ENCODE measurements at places on chromosomes 12 and 14.
A peak's percentile ranks its signal among the peaks of the same experiment; 100 is the strongest.

GRCh38 chr12:126198966-126199692, 1133.9 kb downstream of the AACS start:
- H3K36me3 ChIP-seq, result no peaks in the 10 kb centered on the region
- no peak for DNase-seq
- H3K4me3 ChIP-seq, result no peak overlapping the region
- H3K27ac ChIP-seq, result no peak overlapping the region
- no peaks in the 10 kb centered on the region for H3K4me1 ChIP-seq

GRCh38 chr12:101230547-101230946, 20.5 kb upstream of the SLC5A8 start:
- H3K27ac ChIP-seq, result no peak overlapping the region
- H3K27me3 ChIP-seq, result no peaks in the 10 kb centered on the region
- no peak overlapping the region for H3K4me3 ChIP-seq
- H3K4me1 ChIP-seq, result no peaks in the 10 kb centered on the region
- no peaks in the 10 kb centered on the region for H3K36me3 ChIP-seq
- DNase-seq, result no peak

- no peak overlapping the region for H3K4me3 ChIP-seq
- H3K27me3 ChIP-seq, result no peaks in the 10 kb centered on the region
- no peaks in the 10 kb centered on the region for H3K36me3 ChIP-seq
- H3K27ac ChIP-seq, result no peak overlapping the region
- DNase-seq, result no peak
Measured at GRCh38 chr14:101738703-101739320, 22.7 kb upstream of the PPP2R5C start.

DNA sequence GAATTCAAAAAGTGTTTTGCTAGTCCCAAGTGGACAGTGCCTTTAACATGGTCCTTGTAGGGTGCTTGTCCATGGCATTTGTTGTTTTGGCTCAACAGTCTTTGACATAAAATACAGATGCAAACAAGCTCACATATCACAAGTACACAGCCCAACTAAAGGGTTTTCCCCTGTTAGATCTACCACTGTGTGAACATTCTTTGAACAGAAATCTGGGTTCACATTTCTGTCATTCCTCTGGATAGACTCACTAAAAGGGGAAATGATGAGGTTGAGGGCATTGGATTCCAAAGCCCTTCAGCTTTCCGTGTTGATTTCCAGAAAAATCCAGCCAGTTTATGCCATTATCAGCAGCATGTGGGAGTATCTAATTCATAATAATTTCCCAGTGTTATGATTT, 54.1 kb downstream of the EP400 start:
- H3K27ac ChIP-seq, result no peak overlapping the region
- H3K4me3 ChIP-seq, result no peak overlapping the region
- H3K27me3 ChIP-seq, result no peaks in the 10 kb centered on the region
- no peak for DNase-seq
- H3K36me3 ChIP-seq, result peaks cover 23% of the 10 kb centered on the region

GRCh38 chr12:115752913-115753726, 524.4 kb downstream of the MED13L start:
- H3K36me3 ChIP-seq, result no peaks in the 10 kb centered on the region
- H3K4me1 ChIP-seq, result no peaks in the 10 kb centered on the region
- no peak for DNase-seq
- no peaks in the 10 kb centered on the region for H3K27me3 ChIP-seq

DNA sequence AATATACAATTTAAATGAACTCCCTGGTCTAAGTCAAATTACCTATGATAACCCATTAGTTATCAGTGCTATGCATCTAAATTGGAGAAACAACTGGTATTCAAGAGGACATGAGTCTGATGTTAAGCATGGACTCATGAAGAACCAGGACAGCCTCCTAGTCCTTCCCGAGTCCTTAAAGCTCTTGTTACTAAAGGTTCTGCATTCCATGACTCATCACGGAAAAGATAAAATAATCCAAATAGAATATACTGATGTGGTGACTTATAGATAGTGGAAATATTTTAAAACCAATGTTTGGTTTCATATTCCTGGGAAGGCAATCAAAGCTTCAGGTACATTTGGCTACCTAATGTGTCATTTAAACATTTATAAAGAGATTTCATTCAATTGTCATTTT, 117.2 kb upstream of the PMCH start:
- no peak overlapping the region for H3K4me3 ChIP-seq
- no peaks in the 10 kb centered on the region for H3K27me3 ChIP-seq
- no peaks in the 10 kb centered on the region for H3K4me1 ChIP-seq
- H3K36me3 ChIP-seq, result no peaks in the 10 kb centered on the region
- no peak for DNase-seq

GRCh38 chr14:20477211-20477876, 8.1 kb downstream of the PNP start:
- no peak for DNase-seq
- no peak overlapping the region for H3K4me3 ChIP-seq
- no peaks in the 10 kb centered on the region for H3K27me3 ChIP-seq
- H3K27ac ChIP-seq, result peak overlapping the region; percentile 45
- H3K36me3 ChIP-seq, result no peaks in the 10 kb centered on the region
- H3K4me1 ChIP-seq, result no peaks in the 10 kb centered on the region

DNA sequence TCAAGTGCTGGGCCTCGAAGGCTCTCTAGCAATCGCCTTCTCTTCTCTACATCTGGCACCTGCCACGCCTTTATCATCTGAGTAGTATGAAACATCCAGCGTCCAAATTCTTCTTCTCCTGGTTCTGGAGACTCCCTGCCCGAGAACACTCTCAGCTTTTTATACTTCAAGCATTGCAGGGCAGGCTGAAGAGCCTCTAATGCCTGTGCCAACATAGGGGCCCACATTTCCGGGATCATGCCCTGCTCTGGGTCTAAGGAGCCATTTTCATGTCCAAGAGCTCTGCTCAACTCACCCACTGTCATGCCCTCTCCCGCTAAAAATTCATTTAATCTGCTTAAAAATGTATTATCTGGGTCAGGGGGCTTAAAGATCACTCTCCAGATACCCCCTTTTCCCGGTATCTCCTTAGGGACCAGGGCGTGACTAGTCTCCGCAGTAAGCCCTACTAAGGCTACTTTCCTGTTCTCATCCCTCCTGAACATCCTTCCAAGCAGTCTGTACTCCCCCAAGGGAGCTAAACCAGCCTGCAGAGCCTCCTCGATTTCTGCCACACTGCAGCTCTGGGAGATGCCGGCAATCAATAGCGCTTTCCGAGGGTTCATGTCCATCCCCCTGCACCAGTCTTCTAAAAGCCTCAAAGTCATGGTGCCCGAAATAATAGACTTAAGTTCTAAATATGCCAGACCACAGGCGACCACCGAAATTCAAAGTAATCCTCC, 940 bp downstream of the MOAP1 start:
- H3K4me3 ChIP-seq, result peak overlapping the region; percentile 80
- H3K4me1 ChIP-seq, result peaks cover 17% of the 10 kb centered on the region
- peak overlapping the region; percentile 98 for H3K27ac ChIP-seq
- H3K27me3 ChIP-seq, result no peaks in the 10 kb centered on the region

GRCh38 chr14:22887990-22888378, 5.0 kb downstream of the REM2 start:
- H3K4me1 ChIP-seq, result peaks cover 13% of the 10 kb centered on the region
- H3K27me3 ChIP-seq, result no peaks in the 10 kb centered on the region
- peak; percentile 54 for DNase-seq
- H3K4me3 ChIP-seq, result peak overlapping the region; percentile 91
- H3K27ac ChIP-seq, result no peak overlapping the region

- H3K36me3 ChIP-seq, result peaks cover 20% of the 10 kb centered on the region
- H3K4me3 ChIP-seq, result no peak overlapping the region
- no peak for DNase-seq
Measured at GRCh38 chr12:49796155-49796554, 32.1 kb downstream of the NCKAP5L start.

GRCh38 chr14:95007921-95008320, 149.4 kb downstream of the DICER1 start:
- no peak for DNase-seq
- peaks cover 2% of the 10 kb centered on the region for H3K4me1 ChIP-seq

GRCh38 chr12:51421266-51421884, 3.3 kb upstream of the SLC4A8 start:
- H3K36me3 ChIP-seq, result no peaks in the 10 kb centered on the region
- no peaks in the 10 kb centered on the region for H3K4me1 ChIP-seq
- H3K4me3 ChIP-seq, result no peak overlapping the region
- DNase-seq, result peak; percentile 85
- no peak overlapping the region for H3K27ac ChIP-seq

DNA sequence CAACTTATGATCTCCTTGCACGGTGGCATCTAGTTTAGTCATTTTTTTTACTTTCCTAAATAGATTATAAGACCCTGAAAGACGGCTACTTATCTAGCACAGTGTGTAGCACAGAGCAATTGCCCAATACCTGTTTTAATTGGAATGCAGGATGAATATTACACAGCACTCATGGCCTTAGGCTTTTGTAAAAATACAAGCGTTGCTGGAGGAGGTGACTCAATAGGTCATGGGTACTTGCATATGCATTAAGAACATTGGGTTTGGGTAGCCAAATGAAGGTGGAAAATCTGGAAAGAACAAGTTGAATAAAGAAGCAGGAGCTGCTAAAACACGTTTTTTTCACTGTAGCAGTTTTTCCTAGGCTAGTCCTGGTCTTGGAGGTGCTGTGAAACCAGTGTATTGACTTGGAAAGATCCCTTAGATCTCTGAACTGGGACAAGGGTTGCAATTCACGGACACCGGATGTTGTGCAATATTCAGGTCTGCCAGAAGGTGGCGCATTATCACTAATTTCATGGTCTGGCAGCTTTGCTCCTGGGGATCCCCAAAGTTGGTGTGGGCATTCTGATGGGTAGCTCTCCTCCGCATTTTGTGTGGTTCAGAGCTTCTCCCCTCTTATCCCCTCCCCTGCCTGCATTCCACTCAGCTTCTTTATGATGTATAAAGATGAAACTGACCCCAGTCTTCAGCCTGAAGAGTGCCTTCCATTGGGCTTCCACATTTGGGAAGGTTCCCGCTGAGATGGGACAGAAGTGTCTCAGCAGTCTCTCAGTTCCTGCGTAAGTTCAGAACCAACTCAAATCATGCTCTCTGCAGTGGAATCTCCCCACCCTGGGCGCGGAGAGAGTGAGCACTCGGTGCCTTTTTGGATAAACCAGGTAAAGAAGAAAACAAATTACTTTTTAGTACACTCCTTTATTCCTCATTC, 278.3 kb downstream of the NRXN3 start:
- H3K4me1 ChIP-seq, result no peaks in the 10 kb centered on the region

- H3K4me1 ChIP-seq, result peaks cover 16% of the 10 kb centered on the region
- H3K36me3 ChIP-seq, result no peaks in the 10 kb centered on the region
- H3K27ac ChIP-seq, result no peak overlapping the region
- no peak for DNase-seq
Measured at GRCh38 chr12:65896743-65897142, 72.5 kb downstream of the HMGA2 start.

- no peak for DNase-seq
- peaks cover 19% of the 10 kb centered on the region for H3K4me1 ChIP-seq
- no peak overlapping the region for H3K27ac ChIP-seq
- peaks cover 2% of the 10 kb centered on the region for H3K36me3 ChIP-seq
- H3K4me3 ChIP-seq, result no peak overlapping the region
Measured at GRCh38 chr14:64935508-64935907, 7.0 kb downstream of the GPX2 start.

- H3K27ac ChIP-seq, result no peak overlapping the region
- no peak overlapping the region for H3K4me3 ChIP-seq
- no peaks in the 10 kb centered on the region for H3K27me3 ChIP-seq
- peak; percentile 69 for DNase-seq
- H3K36me3 ChIP-seq, result no peaks in the 10 kb centered on the region
Measured at GRCh38 chr12:108009442-108010070, 119.5 kb upstream of the WSCD2 start.

GRCh38 chr12:64531665-64532334, 78.5 kb upstream of the RASSF3 start:
- H3K36me3 ChIP-seq, result no peaks in the 10 kb centered on the region
- H3K27me3 ChIP-seq, result no peaks in the 10 kb centered on the region
- no peak overlapping the region for H3K27ac ChIP-seq
- DNase-seq, result no peak
- no peaks in the 10 kb centered on the region for H3K4me1 ChIP-seq

GRCh38 chr12:124739953-124740561, 123.6 kb downstream of the SCARB1 start:
- H3K4me3 ChIP-seq, result no peak overlapping the region
- no peaks in the 10 kb centered on the region for H3K4me1 ChIP-seq
- H3K27me3 ChIP-seq, result no peaks in the 10 kb centered on the region
- DNase-seq, result no peak
- no peaks in the 10 kb centered on the region for H3K36me3 ChIP-seq

DNA sequence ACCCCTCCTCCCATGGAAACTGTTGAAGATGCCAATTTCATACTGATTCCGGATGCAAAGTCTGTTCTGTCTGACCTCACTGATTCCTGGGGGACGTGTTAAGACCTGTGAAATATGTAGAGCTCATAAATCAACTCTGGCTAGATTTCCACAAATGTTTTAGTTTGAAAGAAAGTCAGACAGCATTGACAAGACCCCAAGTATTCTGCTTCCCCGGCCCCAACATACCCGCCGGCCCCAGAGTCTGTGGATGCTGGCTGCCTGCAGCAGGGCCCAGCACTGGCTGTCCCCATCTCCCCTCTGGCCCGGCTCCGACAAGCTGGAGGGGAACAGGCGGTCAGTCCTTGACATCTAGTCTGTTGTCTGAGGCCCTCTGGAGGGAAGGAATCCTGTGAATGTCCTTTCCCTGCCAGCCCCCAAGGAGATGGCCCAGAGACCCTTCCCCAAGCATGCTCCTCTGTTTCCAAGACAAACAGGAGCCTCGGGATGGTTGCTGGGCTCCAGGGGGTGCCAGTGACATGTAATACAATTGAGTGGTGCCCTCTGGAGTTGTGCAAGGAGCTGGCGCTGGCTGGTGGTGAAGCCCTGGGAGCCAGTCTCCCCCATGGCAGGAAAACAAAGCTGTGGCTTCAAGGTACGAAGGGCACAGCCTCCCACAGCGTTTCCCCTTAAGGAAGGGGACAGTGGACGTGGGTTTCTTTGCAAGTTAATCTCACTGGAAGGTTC, 22.3 kb downstream of the FBLN5 start:
- H3K27ac ChIP-seq, result no peak overlapping the region
- no peaks in the 10 kb centered on the region for H3K4me1 ChIP-seq
- no peaks in the 10 kb centered on the region for H3K36me3 ChIP-seq
- H3K27me3 ChIP-seq, result no peaks in the 10 kb centered on the region
- DNase-seq, result peak; percentile 58

DNA sequence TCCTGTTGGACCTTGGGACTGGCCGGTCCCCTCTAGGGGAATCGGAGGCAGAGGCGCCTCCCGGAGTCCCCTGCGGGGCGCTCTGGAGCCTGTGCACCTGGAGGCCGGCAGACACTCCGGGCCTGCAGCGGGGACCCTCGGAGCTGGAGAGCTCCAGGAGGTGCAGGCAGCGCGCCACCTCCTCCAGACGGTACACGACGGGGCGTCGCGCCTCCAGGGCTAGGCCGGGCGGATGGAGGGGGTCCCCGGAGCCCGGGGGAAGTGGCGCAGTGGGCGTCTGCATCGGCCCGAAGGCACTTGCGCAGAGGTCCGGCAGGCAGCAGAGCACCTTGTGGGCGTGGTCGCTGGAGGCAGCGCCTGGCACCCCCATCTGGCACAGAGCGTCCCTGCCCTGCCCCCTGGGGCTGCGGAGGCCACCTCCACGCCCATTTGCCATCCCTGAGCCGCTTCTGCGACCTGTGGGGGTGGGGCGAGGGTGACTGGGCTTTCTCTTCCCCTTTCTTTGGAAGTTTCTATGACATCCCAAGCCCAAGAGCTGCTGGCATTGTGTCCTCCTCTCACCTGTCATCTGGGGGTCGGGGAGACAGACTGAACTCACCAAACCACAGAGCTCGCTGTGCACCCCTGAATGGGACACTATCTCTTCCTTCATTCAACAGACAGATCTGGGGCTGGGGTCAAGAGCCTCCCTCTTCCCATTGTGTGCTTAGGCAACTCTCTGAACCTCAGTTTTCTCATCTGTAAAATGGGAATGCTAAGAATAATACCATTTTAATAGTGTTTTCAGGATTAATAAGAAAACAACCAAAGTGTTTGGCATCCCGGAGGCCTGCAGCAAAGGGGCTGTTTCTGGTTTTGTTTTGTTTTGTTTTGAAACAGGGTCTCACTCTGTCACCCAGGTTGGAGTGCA, 37.5 kb upstream of the CORO1C start:
- no peaks in the 10 kb centered on the region for H3K27me3 ChIP-seq
- H3K27ac ChIP-seq, result no peak overlapping the region
- no peaks in the 10 kb centered on the region for H3K36me3 ChIP-seq

All from kidney (tissue), 22 donors.